T-helper 2 cell (primary cell): ENCODE measurements at places on chromosomes 7 and 10.

GRCh38 chr7:155283565-155284194 is 14.0 kb upstream of the INSIG1 start:
- DNase-seq = no peak

DNA sequence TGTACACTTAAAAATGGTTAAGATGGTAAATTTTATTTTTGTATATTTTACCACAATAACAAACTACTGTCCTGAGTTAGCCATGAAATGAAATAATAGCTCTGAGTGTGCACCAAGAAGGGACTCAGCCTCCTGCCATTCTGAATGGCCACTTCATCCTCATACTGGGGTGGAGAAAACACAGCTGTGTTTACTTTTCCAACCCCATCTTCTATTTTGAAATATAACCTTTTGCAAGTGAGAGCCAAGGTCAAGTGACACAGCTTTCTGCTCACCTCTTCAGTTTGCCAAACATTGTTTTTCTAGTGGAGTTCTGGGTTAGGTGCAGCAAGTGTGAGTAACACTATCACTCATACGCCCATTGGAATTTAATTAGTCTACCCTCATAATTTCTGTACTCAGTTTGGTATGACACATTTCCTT is 107.4 kb upstream of the GLCCI1 start:
- DNase-seq = no peak

- DNase-seq = no peak
Observed at GRCh38 chr7:26688936-26689506, 175.4 kb downstream of the SKAP2 start.

- no peak for DNase-seq
Observed at GRCh38 chr10:75788394-75789205, 357.2 kb downstream of the LRMDA start.

GRCh38 chr10:101675115-101675514 is 19.9 kb downstream of the FBXW4 start:
- no peak for DNase-seq

DNA sequence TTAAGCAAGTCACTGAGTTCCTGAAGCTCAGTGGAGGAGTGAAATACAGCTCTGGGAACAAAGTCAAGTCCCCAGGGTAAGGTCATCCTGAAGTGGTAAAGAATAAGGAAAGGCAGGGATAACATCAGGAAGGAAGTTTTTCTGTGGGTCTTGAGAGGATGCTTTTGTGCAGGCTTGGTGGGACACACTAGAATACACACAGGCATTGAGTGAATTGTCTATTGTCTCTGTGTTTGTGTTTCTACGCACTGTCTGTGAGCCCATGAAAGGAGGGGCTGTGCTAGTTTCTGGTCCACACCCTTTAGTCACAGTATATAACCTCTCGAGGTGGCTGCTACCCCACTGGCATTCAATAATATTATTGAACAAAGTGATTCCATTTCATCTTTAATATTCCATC is 95.8 kb upstream of the ABCB5 start:
- DNase-seq = no peak

DNA sequence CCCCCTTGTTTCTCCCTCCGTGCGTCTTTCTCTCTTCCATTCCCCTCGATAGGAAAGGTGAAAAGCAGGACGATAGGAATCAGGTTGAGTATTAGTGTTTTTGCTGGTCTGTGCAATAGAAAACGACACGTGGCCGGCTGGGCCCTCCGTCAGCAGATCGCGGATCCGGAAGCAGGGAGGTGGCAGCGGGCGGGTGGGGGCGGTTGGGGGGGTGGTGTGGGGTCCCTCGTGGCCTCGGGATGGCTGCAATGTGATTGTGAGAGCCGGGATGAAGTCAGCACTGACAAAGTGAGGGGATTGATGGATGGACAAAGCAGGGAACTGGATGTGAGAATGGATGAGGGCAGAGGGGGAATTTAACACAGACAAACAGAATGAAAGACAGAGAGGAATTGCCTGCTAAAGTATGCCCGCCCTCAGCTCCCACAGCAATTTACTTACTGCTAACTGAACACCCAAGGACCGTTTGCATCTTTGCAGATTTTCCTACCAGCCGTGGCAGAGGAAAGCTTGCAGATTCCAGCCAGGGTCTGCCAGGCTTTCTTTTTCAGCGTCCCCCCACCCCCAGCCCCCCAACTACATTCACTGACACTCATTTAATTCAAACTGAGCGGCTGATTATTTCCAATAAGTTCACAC is 280.9 kb downstream of the LRMDA start:
- DNase-seq = no peak
